Activated CD4-positive, alpha-beta memory T cell treated with anti-CD3 and anti-CD28 coated beads for 36 hours (primary cell): ENCODE measurements at places on chromosomes 1 and 21.
A peak's percentile ranks its signal among the peaks of the same experiment; 100 is the strongest.

GRCh38 chr1:84975035-84975434, 21.9 kb downstream of the MCOLN2 start:
- no peaks in the 10 kb centered on the region for H3K27me3 ChIP-seq
- H3K27ac ChIP-seq = peak overlapping the region; percentile 47
- peaks cover 78% of the 10 kb centered on the region for H3K4me1 ChIP-seq
- H3K36me3 ChIP-seq = peaks cover 26% of the 10 kb centered on the region

- H3K36me3 ChIP-seq = no peaks in the 10 kb centered on the region
- no peak overlapping the region for H3K27ac ChIP-seq
- no peaks in the 10 kb centered on the region for H3K27me3 ChIP-seq
Measured at GRCh38 chr21:38327984-38328383, 71.2 kb downstream of the KCNJ15 start.

DNA sequence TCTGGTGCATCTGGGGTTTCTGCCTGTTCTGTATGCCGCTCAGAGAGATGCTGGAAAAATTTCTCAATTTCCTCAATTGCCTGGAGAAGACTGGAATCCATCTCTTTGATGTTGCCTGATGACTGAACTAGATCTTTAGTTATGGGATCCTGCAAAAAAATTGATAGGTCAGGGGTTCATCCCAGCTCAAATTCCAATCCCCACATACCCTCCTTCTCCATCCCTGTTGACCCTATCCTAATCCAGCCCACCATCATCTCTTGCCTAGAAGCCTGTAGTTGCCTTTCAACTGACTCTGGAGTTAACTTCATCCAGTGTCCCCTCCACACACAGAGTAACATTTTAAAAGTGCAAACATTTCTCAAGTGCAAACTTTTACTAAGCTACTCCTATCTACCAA, at the start of gene KLF18:
TSS of gene KLF18 (minus strand) at position 101 of the 400 bp plus-strand sequence. CDS start at position 101, 0 bp downstream.
- H3K27ac ChIP-seq = no peak within 1 kb of the TSS
- H3K27me3 ChIP-seq = peaks cover 9% of the 10 kb centered on the region
- no peak within 1 kb of the TSS for H3K4me3 ChIP-seq
- DNase-seq = no peak

DNA sequence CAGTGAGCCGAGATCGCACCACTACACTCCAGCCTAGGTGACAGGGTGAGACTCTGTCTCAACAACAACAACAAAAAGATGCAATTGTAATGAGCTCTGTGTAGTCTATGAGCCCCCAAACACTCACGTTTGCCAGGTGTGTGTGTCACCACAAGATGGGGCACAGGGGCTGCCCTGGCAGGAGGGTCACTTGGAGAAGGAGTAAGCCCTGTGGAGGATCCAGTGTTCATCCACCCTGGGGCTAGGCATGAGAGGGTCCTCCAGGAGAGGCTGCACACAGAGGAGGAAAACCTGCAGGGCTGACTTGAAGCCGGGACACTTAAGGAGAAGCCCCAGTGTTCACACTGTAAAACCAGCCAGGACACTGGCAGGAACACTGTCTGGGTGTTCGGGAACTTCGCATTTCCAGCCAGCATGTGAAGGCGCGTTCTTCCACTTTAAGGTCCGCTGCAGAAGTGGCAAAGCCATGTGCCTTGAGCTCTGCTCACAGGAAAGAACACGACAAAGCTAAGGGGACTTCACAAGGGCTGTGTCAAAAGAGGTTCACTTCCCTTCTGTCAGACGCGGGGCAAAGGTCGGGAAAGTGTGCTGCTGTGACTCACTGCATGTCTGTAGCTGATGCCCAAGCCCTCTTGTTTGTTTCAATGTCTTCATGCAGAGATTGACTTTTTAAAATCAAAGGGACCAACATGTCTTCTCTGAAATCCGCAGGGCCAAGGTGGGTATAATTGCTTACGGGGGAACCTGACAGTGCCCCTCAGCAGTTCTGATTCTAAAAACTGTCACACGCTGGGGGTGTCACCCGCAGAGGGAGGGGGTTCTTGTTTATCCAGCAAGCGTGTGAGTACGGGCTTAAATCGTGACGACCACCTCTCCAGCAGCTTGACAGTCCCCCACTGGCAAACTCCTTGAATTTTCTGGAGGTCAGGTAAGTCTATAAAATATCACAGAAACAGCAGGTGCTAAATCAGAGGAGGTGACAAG, 102.8 kb downstream of the RIPK4 start:
- no peaks in the 10 kb centered on the region for H3K36me3 ChIP-seq
- H3K4me3 ChIP-seq = no peak overlapping the region
- no peak overlapping the region for H3K27ac ChIP-seq
- no peak for DNase-seq

DNA sequence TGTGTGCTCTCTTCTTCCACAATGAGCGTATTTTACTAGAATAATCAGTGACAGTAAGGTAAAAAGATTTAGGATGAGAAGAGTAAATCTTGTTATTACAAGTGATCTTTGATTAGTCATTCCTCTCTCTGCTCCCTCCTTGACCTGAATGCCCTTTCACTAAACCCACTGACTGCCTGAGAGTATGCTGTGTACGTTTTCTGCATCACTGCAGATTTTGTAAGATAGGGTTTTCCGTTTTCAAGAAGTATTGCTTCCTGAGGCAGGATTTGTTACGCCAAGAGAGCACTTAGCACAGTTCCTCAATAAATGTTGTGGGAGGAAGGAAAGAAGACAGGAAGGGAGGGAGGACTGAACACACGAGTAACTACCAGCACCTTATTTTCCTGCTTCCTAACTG, 7.7 kb upstream of the LAMB3 start:
- H3K4me3 ChIP-seq = no peak overlapping the region
- H3K27ac ChIP-seq = no peak overlapping the region
- H3K27me3 ChIP-seq = no peaks in the 10 kb centered on the region
- peaks cover 2% of the 10 kb centered on the region for H3K36me3 ChIP-seq

DNA sequence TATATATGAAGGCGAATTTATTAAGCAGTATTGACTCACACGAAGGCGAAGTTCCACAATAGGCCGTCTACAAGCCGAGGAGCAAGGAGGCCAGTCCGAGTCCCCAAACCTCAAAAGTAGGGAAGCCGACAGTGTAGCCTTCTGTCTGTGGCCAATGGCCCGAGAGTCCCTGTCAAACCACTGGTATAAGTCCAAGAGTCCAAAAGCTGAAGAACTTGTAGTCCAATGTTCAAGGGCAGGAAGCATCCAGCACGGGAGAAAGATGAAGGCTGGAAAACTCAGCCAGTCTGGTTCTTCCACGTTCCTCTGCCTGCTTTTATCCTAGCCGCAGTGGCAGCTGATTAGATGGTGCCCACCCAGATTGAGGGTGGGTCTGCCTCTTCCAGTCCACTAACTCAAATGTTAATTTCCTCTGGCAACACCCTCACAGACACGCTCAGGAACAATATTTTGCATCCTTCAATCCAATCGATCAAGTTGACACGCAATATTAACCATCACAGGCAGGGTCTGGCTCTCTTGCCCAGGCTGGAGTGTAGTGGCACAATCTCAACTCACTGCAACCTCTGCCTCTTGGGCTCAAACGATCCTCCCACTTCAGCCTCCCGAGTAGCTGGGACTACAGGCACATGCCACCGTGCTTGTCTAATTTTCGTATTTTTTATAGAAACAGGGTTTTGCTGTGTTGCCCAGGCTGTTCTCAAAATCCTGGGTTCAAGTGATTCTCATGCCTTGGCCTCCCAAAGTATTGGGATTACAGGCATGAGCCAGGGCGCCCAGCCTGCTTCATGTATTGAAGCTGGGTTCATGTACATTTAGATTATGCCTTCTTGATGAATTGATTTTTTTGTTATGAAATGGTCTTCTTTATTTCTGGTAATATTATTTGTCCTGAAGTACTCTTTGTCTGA, 85.3 kb downstream of the DHRS3 start:
- no peak for DNase-seq
- H3K27me3 ChIP-seq = no peaks in the 10 kb centered on the region
- H3K4me3 ChIP-seq = no peak overlapping the region

DNA sequence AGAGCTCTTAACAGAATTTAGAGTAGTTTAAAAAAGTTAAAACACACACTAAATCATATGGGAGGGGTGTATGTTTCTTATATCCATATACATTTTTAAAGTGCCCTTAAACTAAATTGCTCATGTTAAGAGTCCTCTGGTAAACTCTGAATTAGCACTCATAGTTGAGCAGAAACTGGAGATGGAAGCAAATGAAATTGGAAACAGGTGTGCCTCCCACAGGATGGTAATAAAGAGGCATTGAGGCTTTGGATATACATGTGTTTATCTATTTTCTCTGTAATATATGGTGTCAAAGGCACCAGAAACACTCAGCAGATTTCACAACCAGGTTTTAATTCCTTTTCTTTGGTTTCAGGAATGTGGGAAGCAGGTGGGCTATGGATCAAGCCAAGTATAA, 188.6 kb downstream of the HS2ST1 start:
- H3K4me3 ChIP-seq = no peak overlapping the region
- no peak for DNase-seq
- H3K4me1 ChIP-seq = no peaks in the 10 kb centered on the region
- H3K36me3 ChIP-seq = peaks cover 16% of the 10 kb centered on the region
- no peaks in the 10 kb centered on the region for H3K27me3 ChIP-seq

- no peaks in the 10 kb centered on the region for H3K36me3 ChIP-seq
- no peak overlapping the region for H3K27ac ChIP-seq
- DNase-seq = no peak
Measured at GRCh38 chr1:214920337-214920736, 162.2 kb upstream of the KCNK2 start.

- DNase-seq = no peak
- H3K36me3 ChIP-seq = peaks cover 4% of the 10 kb centered on the region
- peaks cover 6% of the 10 kb centered on the region for H3K4me1 ChIP-seq
- H3K27ac ChIP-seq = no peak overlapping the region
Measured at GRCh38 chr21:45401054-45401518, 3.9 kb upstream of the COL18A1 start.

GRCh38 chr1:66348776-66349175, 185.2 kb upstream of the SGIP1 start:
- H3K27me3 ChIP-seq = no peaks in the 10 kb centered on the region
- H3K36me3 ChIP-seq = peaks cover 24% of the 10 kb centered on the region
- no peak overlapping the region for H3K4me3 ChIP-seq
- peak overlapping the region; percentile 83 for H3K27ac ChIP-seq
- no peak for DNase-seq

DNA sequence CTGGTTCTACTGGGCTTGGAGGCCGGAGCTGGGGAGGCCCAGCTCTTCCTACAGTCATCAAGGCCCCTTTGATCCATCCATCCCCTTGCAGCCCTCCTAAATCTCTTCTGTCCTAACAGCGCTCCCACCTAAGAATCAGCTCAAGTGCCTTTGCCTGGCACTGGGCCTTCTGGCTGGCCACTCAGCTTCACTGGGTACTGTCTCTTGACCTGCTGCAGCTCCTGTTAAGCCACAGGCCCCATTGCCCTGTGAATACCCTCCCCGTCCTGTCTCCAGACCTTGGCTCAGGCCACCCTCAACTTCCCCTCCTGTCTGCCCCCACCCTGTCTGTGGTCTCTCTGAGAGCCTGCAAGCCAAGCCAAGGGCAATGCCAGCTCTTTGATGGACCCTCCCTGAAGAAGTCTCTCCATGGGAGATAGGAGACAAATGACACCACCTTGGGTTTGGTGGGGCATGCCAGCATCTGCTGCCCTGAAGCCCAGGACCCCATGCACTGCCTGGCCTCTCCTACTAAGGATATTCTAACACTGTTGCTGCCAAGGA, 27.3 kb downstream of the FAM151A start:
- no peaks in the 10 kb centered on the region for H3K27me3 ChIP-seq
- no peak overlapping the region for H3K27ac ChIP-seq
- no peaks in the 10 kb centered on the region for H3K4me1 ChIP-seq
- no peak for DNase-seq
- no peaks in the 10 kb centered on the region for H3K36me3 ChIP-seq

- peaks cover 22% of the 10 kb centered on the region for H3K4me1 ChIP-seq
- H3K4me3 ChIP-seq = peak overlapping the region; percentile 75
- H3K27me3 ChIP-seq = peaks cover 34% of the 10 kb centered on the region
- no peak overlapping the region for H3K27ac ChIP-seq
Measured at GRCh38 chr1:50978852-50979781, 9.1 kb downstream of the CDKN2C start.

DNA sequence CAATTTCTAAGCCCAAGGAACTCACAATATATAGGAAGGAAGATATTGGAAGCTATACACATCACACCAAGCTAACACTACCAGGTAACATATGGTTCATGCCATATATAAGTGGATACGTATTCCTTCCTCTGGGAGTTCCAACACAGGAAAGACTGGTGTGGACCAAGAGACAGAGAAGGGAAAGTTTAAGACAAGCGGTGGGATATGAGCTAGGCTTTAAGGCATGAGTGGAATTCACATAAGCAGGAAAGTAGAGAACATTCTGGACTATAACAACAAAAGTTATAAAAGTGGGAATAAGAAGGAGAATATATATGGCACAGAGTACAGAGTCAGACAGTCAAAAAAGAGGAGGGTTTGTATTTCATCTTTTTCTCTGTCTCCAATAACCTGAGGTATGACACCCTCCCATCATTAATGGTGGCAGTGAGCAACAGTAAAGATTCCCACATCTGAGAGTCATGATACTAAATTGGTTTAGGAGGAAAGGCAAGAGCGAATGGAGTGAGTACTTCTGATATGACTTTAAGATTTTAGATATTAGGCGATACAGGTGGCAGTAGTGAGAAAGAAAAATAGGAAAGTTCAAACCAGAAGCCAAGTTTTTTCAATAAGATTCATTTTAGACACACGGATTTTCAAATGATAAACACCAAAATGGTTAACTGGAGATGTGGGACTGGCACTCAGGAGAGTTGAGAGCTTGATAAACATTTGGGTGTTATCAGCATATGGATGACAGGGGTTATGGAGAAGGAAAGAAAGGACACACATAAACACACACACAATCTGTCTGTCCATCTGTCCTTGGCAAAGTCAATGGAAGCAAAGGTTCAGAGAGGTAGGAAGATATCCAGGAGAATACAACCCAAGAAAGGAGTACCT, 87.4 kb upstream of the TTC39A start:
- no peak overlapping the region for H3K4me3 ChIP-seq
- peaks cover 17% of the 10 kb centered on the region for H3K36me3 ChIP-seq
- no peak overlapping the region for H3K27ac ChIP-seq
- no peaks in the 10 kb centered on the region for H3K27me3 ChIP-seq

DNA sequence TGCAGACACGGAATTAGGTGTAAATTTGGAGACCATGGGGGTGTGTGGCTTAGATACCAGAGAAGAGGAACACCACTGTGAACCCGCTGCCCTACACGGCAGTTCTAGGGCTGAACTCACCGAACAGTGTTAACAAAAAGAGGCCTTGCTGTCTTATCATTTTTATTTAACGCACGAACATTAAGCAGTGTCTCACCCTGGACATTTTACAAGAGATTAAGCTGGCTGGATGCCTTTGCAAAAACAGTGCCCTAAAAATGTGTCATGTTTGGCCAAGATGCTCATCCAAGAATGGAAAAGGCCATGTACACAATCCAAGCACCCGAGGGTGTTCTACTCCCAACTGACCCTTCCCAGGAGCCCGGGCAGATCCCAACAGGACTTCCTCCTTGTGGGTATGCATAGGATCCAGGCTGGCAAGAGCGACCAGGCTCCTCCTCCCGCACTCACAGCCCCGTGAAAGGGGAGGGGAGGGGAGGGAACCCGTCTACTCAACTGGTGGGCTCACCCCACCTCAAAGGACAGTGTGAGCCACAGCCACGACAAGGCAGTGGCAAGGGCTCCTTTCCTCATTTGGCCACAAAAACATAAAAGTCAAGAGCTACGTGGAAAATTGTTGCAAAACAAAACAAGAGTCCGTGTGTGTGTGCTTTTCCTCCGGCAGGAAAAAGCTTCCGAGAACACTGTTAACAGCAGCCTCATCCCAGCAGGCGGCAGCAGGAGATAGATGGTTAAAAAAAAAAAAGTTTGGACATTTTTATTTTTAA, 20.3 kb downstream of the C2CD2 start:
- no peak overlapping the region for H3K27ac ChIP-seq
- no peaks in the 10 kb centered on the region for H3K36me3 ChIP-seq
- H3K27me3 ChIP-seq = peaks cover 3% of the 10 kb centered on the region
- H3K4me3 ChIP-seq = no peak overlapping the region
- peaks cover 3% of the 10 kb centered on the region for H3K4me1 ChIP-seq
